ENCODE measurements at places on chromosomes 11 and 22.
A peak's percentile ranks its signal among the peaks of the same experiment; 100 is the strongest.

DNA sequence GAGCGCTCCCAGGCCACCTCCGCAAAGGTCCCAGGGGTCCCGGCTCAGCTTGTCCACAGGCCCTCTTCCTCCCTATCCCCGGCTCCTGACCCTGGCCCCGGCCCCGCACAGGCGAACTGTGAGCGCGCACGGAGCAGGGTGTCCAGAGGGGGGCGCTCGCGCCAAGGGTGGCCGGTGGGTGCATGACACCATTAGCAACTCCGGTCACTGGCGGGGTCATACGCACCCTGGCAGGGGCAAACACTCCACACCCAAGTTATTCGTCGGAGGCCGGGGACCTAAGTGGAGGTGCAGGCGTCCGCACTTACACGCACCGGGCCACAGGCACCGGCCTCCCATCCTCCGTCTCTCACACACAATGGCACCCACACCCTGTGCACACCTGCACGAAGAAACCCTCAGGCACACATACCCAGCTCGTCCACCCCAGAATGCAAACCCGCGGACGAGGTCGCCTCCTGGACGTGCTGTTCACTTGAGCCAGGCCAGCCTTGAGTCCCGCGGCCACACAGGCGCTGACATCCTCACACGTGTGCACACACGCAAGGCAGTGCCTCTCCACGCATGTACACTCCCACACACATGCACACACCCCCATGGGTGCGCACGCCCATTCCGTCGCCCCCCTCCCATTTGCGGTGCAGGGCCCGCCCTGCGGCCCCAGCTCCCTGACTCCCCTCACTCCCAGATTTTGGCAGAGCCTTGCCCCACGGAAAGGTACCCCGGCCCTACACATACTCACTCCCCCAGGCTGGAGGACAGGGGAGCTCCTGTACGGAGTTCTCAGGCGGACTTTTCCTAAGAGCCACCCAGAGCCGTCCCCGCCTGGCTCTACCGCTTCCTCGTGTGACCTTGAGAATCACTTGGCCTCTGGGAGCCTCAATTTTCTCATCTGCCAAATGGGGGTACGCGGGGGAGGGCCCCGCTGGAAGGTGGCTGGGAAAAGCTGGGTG is at the start of gene RASGRP2:
Gene RASGRP2, minus strand, starts transcription at position 552 of the 953 bp plus-strand sequence. CDS start 1,276 bp downstream, outside the sequence.
- DNase-seq = peak; percentile 90

DNA sequence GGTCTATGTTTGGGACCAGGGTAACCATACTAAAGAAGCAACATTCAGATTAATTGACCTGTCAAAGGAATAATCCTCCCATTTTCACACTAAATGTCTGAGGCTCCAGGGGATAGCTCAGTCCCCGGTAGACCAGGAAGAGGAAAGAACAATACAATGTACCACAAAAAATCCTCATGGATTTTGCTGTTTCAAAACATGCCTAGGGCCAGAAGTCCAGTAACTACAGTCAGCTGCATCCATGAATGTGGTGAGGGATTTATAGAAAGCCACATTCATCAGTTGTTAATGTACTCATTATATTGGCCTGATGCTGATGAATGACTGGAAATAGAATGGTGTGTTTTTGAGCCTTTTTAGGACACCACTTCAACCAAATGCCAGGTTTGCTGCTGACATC is 6.9 kb upstream of the ETS1 start:
- DNase-seq = no peak

DNA sequence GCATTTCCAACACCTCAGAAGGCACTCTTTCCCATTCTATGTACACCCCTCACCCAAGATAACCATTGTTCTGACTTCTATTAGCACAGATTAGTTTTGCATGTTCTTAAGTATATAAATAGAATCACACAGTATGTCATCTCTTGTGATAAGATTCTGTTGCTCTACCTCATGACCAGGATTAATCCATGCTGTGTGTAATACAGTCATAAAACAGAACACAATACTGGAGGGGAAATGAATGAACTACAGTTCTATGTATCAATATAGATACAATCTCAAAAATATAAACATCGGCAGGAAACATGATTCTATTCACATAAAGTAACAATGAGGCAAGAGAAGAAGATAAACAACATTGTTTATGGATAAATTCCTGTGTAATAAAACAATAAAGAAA is 151.5 kb downstream of the ATG16L2 start:
- DNase-seq = no peak

- peak; percentile 6 for DNase-seq
Observed at GRCh38 chr11:8328848-8329330, 65.2 kb upstream of the LMO1 start.

GRCh38 chr22:27780161-27780575 is 21.4 kb downstream of the MN1 start:
- no peak for DNase-seq

DNA sequence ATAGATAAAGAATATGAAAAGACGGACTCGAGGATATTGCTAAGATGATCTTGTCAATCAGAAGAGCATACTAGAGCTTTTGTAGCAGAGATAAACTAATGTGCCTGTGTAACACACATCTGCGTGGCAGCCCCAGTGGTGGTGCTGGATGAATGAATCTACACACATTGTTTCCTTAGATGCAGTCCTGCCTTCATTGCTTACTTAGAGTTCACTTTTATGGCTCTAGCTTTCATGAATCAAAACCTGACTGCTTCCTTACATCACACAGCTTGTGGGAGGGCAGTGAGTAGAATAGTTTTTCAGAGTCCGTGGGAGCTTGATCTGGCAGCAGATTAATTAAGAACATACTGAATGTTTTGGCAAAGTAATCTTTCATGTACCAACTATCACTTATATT is 83.7 kb downstream of the EXT2 start:
- no peak for DNase-seq

GRCh38 chr22:49366437-49366836 is 461.2 kb downstream of the BRD1 start:
- no peak for DNase-seq

DNA sequence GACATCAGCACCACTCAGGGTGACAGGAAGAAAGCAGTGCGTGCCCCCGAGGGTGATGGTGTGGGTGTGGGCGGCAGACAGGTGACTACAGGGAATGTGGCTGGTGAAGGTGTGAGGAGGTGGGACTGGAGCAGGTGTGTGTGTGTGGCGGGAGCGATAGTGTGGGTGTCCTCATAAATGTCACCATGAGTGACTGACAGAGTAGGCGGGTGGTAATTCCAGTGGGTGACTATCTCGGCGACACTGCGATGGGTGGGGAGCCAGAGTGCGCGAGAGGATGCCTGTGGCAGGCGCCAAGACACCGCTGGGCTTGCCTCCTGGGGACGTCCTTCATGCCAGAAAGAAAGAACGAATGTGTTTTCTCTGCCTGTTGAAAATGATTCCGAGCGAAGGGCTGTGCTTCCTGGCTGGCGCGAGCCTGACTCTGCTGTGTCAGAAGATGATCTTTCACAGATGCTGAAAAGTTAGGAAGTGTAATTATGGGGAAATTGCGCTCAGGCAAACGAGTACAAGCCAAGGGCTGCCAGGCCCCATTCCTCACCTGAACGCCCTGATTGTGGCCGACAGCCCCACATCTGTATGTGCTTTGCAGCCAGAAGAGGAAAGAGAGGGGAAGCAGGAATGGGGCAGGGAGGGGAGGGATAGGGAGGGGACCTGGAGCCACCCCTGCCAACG is 98.8 kb upstream of the CD82 start:
- no peak for DNase-seq

DNA sequence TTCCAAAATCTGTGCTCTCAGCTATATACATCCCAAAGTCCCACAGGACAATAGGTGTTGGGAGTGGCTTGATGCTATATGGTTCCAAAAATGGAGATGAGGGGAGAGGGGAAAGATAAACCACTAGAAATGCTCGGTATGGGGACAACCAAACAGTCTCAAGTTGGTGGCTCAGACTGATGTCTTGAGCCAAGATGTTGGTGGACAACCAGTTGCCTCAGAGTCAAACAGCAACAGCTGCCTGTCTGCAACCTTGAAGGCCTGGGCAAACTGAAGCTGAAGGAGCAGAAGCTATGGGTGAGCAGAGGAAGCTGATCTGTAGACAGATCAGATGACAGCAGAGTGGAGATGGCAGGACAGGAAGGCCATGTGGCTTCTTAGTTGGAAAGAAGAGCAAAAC is 4.0 kb downstream of the RRP8 start:
- no peak for DNase-seq

GRCh38 chr11:78418584-78419211 is 1.1 kb upstream of the GAB2 start:
- DNase-seq = no peak
